ENCODE measurements at places on chromosomes 12 and 14. TPM values are rescaled to one million over a fixed set of nuclear protein-coding genes. Genes with fewer than 3 reads are reported as not detected.

The TMEM179 gene
- not detected for total RNA-seq

The LHX5 gene
- 0.30 TPM for total RNA-seq

The CD163 gene
- 1.4 TPM for total RNA-seq

The HOXC13 gene
- total RNA-seq = 7.3 TPM

The BEGAIN gene
- total RNA-seq = not detected

The SCNN1A gene
- 53.5 TPM for total RNA-seq

The IFNG-AS1 gene
- not detected for total RNA-seq

The OR4L1 gene
- total RNA-seq = not detected

The IGFBP6 gene
- 34.7 TPM for total RNA-seq

The BIN2 gene
- 0.18 TPM for total RNA-seq

The RERG gene
- not detected for total RNA-seq

The SSTR1 gene
- total RNA-seq = 8.5 TPM

The MAP3K9 gene
- 19.5 TPM for total RNA-seq

The BDKRB2 gene
- total RNA-seq = 1.4 TPM

The UNC79 gene
- 0.07 TPM for total RNA-seq

The SPTB gene
- 1.7 TPM for total RNA-seq

The KRT75 gene
- total RNA-seq = not detected

The TMEM233 gene
- not detected for total RNA-seq

The BICDL1 gene
- 14.2 TPM for total RNA-seq

The OR4N5 gene
- not detected for total RNA-seq

The GALNT16 gene
- total RNA-seq = 3.2 TPM

The MCRS1 gene
- 115 TPM for total RNA-seq

The ST8SIA1 gene
- total RNA-seq = not detected

The TSPAN19 gene
- not detected for total RNA-seq

The CRIP2 gene
- total RNA-seq = 1.5 TPM

The ANP32D gene
- total RNA-seq = not detected

The TMEM30B gene
- total RNA-seq = 31.4 TPM

The KRT77 gene
- not detected for total RNA-seq

The HOXC5 gene
- 3.6 TPM for total RNA-seq

The TBX3 gene
- 47.2 TPM for total RNA-seq

The WNK1 gene
- 224 TPM for total RNA-seq

The BCL2L14 gene
- total RNA-seq = 5.9 TPM

The DNAJC22 gene
- total RNA-seq = 40.6 TPM

The LMO3 gene
- total RNA-seq = not detected

The NKX2-1 gene
- total RNA-seq = 1.5 TPM

The TC2N gene
- total RNA-seq = 30.6 TPM

The GPR137C gene
- total RNA-seq = 1.9 TPM

The MAP1LC3B2 gene
- not detected for total RNA-seq

The CLEC2A gene
- not detected for total RNA-seq

The TMEM229B gene
- total RNA-seq = 0.19 TPM

The EPYC gene
- total RNA-seq = not detected

The ASCL1 gene
- not detected for total RNA-seq

The RILPL1 gene
- 16.2 TPM for total RNA-seq

The GLT8D2 gene
- total RNA-seq = not detected

The HOTAIR gene
- 1.6 TPM for total RNA-seq

The POTEM gene
- total RNA-seq = not detected
